Pulmonary artery endothelial cell (primary cell): ENCODE measurements at places on chromosomes 11 and 22.
A peak's percentile ranks its signal among the peaks of the same experiment; 100 is the strongest.

DNA sequence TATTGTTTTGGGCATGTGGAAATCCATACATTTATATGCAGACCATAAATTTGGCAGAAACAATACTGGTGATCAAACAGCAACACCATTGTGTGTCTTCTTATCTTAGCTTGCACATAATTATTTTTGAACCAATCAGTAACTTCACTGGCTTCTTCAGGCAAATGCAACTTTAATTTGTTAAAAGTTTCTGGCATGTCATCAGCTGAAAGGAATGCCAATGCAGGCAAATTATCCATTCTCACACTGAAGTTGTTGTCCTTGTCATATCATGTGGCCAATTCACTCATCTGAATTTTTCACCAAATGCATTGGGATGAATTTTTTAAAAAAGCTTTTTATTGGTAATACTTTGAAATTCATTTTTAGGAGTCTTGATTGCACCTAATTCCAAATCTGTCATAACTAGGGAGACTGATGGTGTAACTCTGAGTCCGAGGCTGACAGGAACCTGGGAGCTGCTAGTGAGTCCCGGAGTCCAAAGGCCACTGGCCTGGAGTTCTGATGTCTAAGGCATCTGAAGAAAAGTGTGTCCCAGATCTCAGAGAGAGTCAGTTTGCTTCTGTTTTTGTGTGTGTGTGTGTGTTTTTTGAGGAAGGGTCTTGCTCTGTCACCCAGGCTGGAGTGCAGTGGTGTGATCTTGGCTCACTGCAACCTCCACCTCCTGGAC is 17.4 kb upstream of the OR10V1 start:
- DNase-seq: no peak

DNA sequence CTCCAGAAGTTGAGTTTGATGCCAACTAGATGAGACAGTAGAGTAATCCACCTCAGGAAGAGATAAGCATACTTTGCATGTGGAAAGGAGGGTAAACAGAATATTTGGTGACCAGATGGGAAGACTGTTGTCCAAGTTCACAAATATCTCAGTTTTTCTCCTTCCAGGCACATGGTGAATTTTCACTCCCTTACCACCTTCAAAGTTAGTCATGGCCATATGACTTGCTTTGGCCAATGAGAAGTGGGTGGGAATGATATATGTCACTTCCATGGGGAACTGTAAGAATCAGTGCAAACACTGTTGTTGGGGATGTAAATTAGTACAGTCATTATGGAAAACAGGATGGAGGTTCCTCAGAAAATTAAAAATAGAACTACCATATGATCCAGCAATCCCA is 105.8 kb downstream of the SPATA19 start:
- DNase-seq: no peak

DNA sequence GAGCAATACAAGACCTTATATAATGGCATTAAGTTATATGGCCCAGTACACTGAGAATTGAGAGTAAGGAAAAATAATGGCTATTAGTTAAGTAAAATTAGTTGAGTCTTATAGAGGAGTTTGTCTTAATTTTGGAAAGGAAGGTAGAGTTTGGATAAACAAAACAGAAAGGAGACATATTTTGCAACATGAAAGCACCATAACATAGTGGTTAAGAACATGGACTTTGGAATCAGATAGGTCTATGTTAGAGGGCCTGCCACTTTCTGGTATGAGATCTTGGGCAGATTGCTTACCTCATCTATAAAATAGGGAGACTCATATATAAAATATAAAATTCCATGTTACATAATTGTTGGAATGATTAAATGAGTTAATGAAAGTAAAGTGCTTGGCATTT is 68.9 kb downstream of the CSTPP1 start:
- no peak for DNase-seq

DNA sequence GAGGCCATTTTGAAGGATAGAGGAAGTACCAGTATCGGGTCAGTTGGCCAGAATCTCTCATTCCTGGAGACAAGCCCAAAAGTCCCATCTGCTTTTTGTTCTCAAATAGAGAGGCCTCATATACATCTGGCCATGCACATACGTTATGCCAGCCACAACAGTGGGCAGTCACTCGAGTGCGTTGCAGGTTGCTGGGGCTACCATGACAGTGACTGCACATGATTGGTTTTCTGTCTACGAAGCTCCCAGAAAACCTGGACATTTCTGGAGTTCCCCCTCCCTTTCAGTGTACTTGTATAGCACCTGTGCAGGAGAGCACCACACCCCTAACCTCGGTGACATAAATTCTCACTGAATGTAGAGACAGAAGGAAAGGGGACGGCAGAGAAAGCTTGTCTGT is 62.1 kb downstream of the C22orf31 start:
- DNase-seq: no peak

DNA sequence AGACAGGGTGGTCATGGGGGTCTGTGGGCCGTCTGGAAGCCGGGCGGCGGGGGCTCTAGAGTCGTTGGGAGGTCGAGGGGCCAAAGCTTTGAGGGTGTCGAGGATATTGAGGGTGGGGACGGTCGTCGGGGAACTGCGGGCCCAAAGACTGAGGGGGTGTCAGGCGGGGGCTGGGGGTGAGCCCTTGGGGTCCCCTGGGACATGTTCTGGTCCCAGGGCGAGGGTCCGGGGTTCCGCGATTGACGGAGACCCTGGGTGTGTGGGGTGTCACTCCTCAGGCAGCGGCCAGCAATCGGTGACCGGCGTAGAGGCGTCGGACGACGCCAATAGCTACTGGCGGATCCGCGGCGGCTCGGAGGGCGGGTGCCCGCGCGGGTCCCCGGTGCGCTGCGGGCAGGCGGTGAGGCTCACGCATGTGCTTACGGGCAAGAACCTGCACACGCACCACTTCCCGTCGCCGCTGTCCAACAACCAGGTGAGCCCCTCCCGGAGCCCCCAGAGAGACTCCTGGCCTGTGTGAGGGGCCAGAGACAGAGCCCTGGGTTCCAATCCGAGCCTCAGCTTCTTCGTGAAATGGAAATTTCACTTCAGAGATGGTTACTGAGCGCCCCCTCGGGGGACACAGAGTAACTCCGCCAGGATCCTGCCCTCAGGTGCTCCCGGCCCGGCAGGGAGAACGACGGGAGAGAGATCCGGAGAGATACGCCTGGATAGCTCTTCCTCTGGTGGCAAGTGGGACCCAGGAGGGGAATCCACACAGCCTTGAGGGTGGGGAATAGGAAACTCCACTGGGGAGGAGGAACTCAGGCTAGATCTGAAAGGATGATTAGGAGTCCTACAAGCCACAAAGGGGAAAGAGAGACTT is 714 bp downstream of the SDF2L1 start:
- no peak for DNase-seq

DNA sequence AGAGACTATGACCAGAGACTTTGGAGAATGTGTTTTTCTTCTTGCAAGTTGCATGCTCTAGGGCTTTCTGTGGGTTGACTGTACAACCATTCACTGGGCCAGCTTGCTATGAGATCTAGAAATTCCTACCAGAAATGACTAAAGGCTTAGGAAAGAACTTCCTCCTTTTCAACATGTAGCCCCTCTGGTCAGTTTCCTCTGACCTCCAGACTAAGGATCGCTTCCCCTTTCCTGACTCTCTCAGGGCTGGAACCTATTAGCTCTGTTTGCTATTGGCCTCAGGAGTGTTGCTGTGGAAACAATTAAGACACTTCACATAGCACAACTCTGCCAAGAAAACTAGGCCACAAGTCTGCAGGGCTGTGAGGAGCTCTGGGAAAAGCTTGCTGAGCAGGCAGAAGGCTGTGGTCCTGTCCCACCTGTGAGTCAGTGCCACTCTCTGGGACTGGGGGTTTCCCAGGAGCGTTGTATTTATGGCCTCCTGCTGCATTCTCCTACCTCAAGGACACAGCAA is 10.7 kb downstream of the CRY2 start:
- peak; percentile 83 for DNase-seq

GRCh38 chr22:37177755-37178154 is 10.3 kb downstream of the C1QTNF6 start:
- no peak for DNase-seq

DNA sequence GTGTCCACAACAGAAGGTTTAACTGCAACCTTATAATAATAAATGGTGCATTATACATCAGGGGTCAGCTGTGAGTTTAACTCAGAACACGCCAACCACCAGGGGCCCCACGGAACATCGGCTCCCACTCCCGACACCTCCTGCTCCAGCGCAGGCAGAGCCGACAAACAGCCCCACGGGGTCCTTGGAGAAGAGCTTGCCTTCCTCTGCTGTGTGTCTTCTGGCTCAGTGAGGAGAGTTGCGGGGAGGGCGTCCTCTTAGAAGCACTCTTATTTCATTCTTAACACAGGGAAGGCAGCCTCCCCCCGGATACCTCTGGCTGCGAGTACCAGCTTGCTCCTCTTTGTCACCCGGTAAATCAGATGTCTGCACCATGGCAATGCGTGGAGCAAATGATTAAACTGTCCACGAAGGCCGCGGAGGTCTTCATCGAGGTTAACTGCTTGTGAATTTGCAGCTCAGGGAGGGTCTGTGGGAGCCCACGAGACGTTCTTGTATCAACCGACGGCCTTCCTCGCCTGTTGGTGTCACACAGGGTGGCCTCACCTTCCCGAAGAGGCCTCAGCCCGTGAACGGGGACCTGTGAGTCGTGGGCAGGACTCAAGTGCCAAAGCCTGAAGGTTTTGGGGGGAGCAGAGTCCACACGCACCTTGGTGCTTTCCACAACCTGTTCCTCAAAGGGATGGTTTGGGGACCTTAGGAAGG is 464.0 kb downstream of the BRD1 start:
- DNase-seq: no peak

GRCh38 chr11:76005756-76006155 is 190.7 kb downstream of the UVRAG start:
- no peak for DNase-seq

- no peak for DNase-seq
These were observed at the start of gene POU2F3 for GRCh38 chr11:120239713-120240640. POU2F3 (plus strand) TSS chr11:120240140; CDS start chr11:120240344, 204 bp downstream.

DNA sequence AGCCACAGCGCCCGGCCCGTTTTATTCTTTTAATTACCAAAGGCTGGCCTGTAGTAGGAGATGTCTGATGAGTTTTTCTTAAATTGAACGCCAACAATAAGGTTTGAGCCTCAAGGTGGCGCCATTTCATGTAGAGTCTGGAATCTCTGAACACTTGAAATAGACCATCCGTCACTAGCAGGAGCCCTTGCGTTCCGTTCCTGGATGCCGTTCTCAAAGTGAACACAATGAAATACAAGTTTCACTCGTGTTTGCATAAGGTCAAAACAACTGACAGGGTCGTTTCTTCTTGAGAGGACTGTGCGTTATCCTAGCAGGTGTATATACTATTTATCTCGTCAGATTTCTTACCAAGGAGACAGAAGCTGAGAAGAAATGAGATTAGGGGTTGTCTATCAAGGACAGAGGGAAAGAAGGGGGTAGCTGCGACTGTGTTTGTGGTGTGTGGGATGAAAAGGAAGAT is 18.7 kb upstream of the SCGB1D1 start:
- peak; percentile 47 for DNase-seq

GRCh38 chr22:38230108-38230825 is 28.5 kb downstream of the MAFF start:
- DNase-seq: peak; percentile 68
